ENCODE measurements at places on chromosomes 4 and X. TPM values are rescaled to one million over a fixed set of nuclear protein-coding genes. Genes with fewer than 3 reads are reported as not detected.
A peak's percentile ranks its signal among the peaks of the same experiment; 100 is the strongest.

DNA sequence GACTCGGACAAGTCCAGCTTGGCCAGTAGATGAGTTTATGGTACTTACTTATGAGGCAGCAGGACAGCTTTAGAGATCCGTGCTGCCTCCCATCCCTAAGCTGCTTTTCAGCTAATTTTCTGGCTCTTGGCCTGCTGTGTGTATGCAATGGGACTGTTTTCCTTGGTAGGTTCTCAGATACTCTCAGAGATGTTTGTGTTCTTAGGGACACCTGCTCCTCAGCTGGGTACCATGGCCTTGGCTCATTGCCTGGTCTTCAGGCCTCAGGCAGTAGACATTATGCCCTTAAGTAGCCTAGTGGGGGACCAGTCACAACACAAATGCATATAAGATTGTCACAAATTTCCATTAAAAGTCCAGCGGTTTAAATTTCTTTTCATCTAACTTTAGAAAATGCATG lies 688.0 kb downstream of the PCDH7 start:
- DNase-seq, result no peak

DNA sequence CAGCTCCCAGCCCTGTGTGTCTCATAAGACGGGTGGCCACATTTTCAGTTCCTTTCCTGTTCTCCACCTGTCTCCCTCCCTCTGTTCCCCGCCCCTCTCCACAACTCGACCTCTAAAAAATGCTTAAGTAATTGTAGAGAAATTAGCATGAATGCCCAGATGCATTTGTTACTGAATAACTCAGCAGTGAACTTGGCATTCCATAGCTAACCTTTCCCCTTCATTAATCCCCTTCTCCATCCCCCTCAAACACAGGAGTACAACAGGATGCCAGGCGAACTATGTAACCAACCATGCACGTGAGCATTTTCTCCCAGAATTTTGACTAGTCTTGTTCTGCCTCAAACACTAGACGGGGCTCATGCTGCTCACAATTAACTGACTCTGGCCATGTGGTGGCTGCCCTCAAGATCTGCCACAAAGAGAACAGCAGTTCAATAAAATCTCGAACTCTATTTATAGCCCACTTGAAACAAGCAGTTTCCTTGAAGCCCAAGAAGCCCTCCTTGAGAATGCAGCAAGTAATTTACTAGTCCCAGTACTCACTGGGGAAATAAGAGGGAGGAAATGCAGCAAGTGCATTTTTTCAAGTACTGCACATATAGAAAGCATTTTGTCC lies 351.2 kb downstream of the ARHGAP24 start:
- peak; percentile 33 for DNase-seq

DNA sequence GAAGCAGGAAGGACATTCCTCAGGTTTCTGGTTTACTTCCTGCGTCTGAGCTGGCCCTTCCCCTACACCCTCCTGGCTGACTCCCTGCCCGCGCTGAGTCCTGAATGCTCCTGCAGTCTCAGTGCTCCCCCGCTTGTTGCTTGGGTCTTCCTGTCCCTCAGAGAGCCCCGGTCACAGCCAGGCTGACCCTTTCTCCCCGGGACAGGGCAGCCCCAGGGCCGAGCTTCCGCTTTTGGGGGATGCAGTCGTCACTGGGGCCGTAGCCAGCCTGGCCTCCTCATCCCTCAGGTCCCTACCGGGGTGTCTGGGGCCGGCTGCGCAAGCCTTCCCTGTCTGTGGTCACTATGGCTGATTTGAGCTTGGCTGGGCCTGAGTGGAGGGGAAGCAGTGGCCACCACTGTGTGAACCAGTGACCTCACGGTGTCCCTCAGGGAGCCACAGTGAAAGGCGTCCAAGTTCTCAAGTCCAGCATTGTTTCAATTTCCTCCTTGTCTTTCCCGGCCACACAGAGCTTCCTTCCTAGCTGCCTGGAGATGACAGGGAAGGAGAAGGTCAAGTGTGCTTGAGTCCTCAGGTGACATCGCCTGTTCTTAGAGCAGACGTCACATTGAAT lies 34.1 kb upstream of the ASMTL start:
- no peak for DNase-seq

DNA sequence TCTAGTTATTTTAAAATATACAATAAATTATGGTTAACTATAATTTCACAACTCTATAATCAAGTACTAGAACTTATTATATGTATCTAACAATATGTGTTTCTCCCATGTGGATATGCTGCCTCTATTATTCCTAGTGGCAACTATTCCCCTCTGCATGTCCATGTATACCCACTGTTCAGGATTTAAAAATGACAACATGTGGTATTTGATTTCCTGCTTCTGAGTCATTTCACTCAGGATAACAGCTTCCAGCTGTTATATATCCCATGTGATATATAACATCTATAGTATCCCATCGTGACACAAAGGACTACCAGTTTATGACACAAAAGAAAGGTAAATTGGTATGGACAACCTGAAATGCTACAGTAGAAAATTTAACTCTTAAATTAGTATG lies 167.4 kb upstream of the TACR3 start:
- DNase-seq, result no peak

DNA sequence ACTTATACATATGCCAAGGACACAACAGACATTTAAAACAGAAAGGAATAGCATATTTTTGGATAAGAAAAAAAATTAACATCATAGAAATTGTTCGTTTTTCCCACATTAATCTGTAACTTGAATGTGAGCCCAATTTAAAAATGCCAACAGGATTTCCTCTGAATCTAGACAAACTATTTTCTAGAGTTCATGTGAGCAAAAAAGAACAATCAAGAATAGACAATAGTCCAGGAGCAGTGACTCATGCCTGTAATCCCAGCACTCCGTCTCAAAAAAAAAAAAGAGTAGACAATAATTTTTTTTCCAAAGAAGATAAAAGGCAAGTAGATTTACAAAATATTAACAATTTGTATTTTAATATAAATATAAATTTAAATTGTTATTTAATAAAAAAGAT lies 73.7 kb upstream of the DUSP21 start:
- no peak for DNase-seq

Gene SASH3
- not detected for polyA plus RNA-seq

- no peak for DNase-seq
Measured at GRCh38 chr4:17204908-17205307, 306.5 kb upstream of the LDB2 start.

- DNase-seq, result no peak
Measured at GRCh38 chr4:100633269-100633668, 115.4 kb upstream of the EMCN start.

Gene HPSE
- polyA plus RNA-seq, result 0.32 TPM

Gene SUPT20HL2
- polyA plus RNA-seq, result not detected

Gene SLC2A9
- polyA plus RNA-seq, result 2.4 TPM

Gene FGF2
- 18.4 TPM for polyA plus RNA-seq

- no peak for DNase-seq
Measured at GRCh38 chrX:41419082-41419481, 28.1 kb upstream of the NYX start.

Gene SLC9B1
- 0.32 TPM for polyA plus RNA-seq

GRCh38 chr4:171432536-171432935 lies 380.7 kb upstream of the GALNTL6 start:
- DNase-seq, result no peak

GRCh38 chr4:185840201-185840600 lies 28.2 kb upstream of the SORBS2 start:
- DNase-seq, result no peak

GRCh38 chrX:30343206-30343605 lies 34.0 kb upstream of the NR0B1 start:
- DNase-seq, result no peak

GRCh38 chr4:47913330-47913729 lies 1.1 kb downstream of the NFXL1 start:
- DNase-seq, result no peak

DNA sequence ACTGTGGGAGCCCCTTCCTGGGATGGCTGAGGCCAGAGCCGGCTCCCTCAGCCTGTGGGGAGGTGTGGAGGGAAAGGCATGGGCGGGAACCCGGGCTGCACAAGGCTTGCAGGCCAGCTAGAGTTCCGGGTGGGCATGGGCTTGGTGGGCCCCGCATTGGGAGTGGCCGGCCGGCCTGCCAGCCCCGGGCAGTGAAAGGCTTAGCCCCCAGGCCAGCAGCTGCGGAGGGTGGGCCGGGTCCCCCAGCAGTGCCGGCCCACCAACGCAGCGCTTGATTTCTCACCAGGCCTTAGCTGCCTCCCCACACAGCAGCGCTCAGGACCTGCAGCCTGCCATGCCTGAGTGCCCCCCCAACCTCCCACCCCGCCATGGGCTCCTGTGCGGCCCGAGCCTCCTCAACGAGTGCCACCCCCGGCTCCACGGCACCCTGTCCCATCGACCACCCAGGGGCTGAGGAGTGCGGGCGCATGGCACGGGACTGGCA lies 78.0 kb downstream of the COX7B2 start:
- DNase-seq, result no peak

DNA sequence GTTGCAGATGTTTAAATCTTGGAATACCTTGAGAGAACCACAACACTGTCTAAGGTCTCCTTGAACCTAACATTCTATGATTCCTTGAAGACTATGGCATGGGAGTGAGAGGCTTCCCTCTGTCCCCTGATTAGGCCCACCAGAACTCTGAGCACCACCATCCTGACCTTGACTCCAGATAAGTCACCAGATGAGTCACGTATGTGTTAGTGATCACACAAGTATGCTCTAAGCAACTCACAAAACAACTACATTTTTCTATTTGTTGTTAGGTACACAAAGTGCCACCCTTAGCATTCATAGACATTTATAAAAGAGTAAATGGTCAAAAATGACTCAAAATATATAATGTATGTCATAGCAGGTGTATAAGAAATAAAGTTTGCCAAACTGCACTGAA lies 252.9 kb upstream of the CXXC4 start:
- no peak for DNase-seq

DNA sequence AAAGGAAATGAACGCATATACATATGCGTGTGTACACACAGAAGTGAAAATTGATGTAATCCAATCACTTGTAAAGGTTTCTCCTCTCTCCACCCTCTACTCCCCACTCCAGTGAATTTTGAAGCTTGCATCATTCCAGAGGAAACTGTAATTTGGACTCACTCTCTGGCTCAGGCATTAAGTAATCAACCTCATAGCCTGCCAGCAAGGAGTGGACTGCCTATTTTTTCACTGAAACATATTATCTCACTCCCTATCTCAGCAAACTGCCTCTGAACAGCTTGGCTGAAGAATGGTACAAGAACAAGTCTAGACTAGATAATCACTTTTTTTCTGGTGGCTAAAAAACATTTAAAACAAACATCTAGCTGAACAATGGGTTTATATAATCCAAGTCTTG lies 124.2 kb downstream of the C4orf51 start:
- peak; percentile 84 for DNase-seq

Measured in AG04450 (cell line).